Fibroblast of skin of left quadriceps (primary cell): ENCODE measurements at places on chromosomes 13 and 19.

DNA sequence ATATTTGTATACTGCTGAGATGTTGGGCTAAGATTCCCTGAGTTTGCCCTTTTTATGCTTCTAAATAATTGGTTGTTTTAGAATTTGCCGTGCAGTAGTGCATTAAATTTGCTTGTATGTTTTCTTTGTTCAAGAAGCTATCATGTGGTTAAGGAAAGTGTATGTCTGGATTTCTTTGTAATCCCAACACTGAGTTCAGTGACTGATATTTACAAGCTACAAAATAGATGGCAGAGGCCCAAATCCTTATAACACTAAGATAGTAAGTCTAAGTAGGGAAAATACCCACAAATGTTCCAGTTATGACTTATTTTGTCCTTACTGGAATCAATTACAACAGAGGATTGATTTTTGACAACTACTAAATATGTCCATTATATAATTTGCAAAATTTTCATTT is 435.0 kb upstream of the KLF12 start:
- DNase-seq = no peak

DNA sequence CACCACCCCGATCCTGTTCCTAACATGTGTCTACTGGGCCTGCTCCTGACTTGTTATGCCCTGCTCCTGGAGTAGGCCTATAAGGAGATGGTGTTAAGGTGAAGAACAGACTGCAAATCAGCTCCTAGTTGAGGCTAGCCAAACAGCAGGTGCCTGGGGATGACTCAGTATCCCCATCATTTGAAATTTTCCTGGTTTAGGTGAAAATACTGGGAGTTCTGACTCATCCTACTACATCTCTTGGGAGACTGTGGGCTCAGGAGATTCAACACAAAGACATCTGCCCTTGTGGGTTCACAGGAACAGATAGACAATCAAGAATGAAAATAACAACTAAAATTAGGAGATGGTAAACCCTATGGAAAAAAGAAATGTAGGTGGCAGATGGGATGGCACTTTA is 41.2 kb downstream of the BRD4 start:
- DNase-seq = no peak

- DNase-seq = no peak
These were observed 526.2 kb downstream of the UQCRFS1 start for GRCh38 chr19:28686756-28687155.

DNA sequence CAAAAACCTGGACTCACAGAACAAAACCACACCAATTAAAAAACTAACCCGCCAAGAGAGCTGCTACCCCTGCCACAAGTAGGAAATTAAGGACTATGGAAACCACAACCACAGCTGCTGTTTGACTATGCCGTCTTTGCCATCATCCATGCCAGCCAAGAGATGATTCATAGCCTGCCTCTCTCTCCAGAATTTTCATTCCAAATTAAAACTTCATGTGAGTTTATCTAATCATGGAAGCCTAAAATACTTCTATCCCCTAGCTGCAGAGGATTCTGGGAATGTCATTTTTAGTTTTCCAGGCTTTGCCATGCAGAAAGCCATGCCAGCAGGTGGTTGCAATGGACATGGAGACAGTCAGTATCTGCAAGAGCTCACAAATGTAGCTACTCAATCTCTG is 27.6 kb upstream of the GTF2F2 start:
- DNase-seq = no peak
